ENCODE measurements at places on chromosomes 7 and 10.

GRCh38 chr10:99172128-99172738 lies 63.4 kb downstream of the HPSE2 start:
- DNase-seq: no peak

GRCh38 chr10:116699049-116699448 lies 43.3 kb downstream of the HSPA12A start:
- DNase-seq: no peak

DNA sequence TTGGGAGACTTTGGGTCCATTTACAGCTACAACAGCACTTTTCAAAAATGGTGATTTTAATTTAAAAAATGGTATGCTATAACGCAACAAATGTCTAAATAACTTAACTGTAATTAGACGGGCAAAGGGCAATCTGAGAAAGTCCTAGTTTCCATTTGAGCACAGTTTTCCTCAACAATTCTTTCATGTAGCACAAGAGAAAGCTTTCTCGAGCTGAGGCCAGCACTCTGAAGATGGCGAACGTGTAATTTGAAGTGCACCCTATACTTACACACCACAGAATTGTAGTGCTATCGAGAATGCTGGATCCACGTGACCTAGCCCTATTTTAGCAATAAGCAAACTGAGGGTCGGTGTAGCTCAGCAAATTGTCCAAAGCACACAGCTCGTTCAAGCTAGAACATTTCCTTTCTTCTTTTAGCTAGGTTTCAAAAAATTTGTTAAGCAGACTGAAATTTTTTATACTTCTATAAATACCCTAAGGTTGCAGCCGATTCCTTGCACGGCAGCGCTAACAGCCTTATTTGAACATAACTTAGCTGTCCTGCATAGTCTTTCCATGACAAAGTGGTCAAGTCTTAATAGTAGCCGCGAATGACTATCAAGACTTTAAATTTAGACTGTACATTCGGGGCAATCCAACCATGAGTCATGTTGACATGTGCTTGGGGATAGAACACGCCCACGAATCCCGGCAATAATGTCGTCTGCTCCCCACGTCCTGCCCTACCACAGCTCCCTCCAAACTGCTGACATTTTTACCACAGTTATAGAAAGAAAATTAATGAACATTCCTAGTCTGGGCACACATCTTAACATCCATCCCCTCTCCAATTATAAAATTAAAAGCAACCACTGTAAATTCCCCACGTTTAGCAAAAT lies 10.0 kb downstream of the KLF6 start:
- DNase-seq: peak; percentile 93

- DNase-seq: peak; percentile 54
These were observed 74.0 kb downstream of the SCRN1 start for GRCh38 chr7:29915481-29916215.

DNA sequence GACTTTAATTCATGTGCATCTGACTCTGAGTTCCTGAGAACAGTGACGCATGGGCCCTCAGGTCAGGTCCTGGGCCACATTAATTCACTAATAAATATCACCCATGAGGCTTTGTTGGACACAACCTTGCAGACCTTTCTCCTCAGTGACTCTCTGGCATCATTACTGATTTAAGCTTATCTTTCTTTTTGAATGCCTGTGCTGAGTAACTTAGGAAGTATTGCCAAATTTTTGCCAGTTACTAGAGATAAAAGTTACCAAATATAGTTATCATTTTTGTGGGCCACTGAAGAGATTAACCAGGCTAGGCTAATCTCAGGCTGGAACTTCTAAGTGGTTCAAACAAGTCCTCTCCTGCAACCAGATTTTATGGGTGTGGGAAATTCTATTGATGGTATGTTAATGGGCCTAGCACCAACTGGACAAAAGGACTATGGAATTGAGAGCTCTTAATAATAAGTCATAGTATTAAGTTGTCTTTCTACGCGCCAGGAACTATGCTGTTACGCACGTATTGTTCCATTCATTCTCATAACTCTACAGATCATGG lies 28.8 kb upstream of the PRTFDC1 start:
- DNase-seq: peak; percentile 80

DNA sequence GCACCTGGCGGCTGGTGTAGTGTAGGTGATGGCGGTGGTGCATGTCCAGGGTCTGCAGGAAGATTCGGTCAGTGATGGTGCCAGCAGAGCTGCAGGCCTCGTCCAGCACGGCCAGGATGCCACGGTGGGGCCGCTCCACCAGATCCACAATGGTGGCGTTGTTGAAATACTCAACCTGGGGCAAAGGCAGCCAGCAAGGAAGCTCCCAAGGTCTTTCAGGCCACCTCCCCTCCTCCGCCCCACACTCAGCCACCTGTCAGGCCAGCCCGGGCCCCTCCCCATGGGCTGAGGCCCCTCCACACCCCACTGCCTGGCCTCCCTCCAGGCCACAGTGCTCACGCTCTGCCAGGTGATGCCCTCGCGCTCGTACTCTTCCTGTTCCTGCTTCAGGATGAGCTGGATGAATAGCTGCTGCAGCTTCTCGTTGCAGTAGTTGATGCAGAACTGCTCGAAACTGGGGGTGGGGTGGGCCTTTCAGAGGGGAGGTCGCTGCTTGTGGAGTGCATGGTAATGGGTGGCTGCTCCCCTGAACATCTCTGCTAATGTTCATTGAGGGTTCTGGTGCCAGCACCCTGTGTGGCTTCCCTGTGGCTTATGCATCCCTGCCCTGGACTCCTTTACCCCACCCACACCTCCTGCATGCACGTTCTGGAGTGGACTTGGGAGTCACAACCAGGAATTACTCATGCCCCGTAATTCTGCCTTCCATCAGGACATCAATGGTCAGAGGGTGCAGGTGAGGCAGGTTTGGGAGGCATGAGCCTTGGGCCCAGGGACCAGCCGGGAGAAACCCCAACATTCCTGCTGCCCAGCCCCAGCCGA lies 8.9 kb downstream of the MYO1G start:
- no peak for DNase-seq
